ENCODE measurements at places on chromosomes 2 and 18.

DNA sequence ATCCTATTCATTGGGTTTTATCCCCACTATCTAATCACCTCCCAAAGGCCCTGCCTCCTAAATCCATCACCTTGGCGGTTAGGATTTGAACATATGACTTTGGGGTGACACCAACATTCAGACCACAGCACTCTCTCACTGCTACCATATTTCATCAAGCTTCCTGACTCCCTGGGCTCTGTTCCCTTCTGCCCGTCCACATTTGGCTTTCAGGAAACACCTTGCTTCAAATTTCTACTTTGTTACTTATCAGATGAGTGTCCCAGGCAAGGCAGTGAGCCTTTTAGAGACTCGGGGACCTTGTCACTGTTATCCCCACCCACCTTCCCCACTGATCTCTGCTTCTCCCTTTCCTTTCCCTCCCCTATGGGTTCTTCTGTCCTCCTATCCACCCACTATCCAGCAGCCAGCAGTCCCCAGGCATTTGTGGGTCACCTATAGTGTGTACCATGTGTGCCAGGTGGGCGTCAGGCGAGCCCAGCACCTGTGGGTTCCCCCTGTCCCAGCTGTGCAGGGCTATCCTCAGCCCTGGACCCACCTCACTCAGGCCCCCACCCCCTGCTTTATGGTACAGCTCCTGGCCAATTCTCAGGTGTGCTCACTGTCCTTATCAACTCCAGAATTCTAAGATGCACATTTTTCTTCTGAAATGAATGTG is 230.9 kb downstream of the LOXHD1 start:
- no peak overlapping the region for H3K27ac ChIP-seq
- DNase-seq: no peak
- H3K4me3 ChIP-seq: no peak overlapping the region

- H3K27me3 ChIP-seq: no peaks in the 10 kb centered on the region
- H3K4me3 ChIP-seq: no peak overlapping the region
- peaks cover 10% of the 10 kb centered on the region for H3K4me1 ChIP-seq
Observed at GRCh38 chr18:56307354-56308170, 330.8 kb downstream of the TXNL1 start.

- no peak overlapping the region for H3K4me3 ChIP-seq
- DNase-seq: no peak
- no peak overlapping the region for H3K27ac ChIP-seq
Observed at GRCh38 chr18:43620936-43621335, 343.6 kb upstream of the SYT4 start.

GRCh38 chr2:150063931-150064548 is 423.4 kb downstream of the RND3 start:
- DNase-seq: no peak
- no peak overlapping the region for H3K27ac ChIP-seq
- H3K4me1 ChIP-seq: peaks cover 11% of the 10 kb centered on the region
- H3K4me3 ChIP-seq: no peak overlapping the region
- H3K27me3 ChIP-seq: no peaks in the 10 kb centered on the region

DNA sequence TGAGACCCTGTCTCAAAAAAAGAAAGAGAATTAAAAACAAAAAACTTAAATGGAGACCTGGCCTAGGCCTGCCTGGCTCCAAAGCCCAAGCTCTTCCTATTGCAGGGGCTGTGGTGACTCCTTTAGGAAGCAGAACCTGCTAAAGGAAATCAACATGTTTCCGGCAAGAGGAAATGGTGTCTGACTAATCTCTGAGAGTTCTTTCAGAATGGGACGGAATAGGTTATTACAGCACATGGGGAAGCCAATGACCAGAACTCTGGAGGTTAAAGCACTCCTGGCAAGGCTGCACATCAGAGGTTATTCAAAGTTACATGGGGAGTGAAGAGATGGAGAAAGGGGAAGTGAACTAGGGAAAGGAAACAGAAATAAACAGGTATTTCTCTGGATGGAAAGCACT is 21.4 kb downstream of the KIF3C start:
- H3K4me3 ChIP-seq: no peak overlapping the region
- H3K4me1 ChIP-seq: peaks cover 19% of the 10 kb centered on the region
- no peak for DNase-seq
- H3K27ac ChIP-seq: peak overlapping the region; percentile 36
- no peaks in the 10 kb centered on the region for H3K27me3 ChIP-seq

- peaks cover 19% of the 10 kb centered on the region for H3K36me3 ChIP-seq
- H3K4me3 ChIP-seq: no peak overlapping the region
- no peak for DNase-seq
- H3K27ac ChIP-seq: no peak overlapping the region
Observed at GRCh38 chr2:42585779-42586178, 17.3 kb downstream of the MTA3 start.

GRCh38 chr18:551404-552061 is 28.6 kb upstream of the CETN1 start:
- H3K4me3 ChIP-seq: no peak overlapping the region
- H3K27ac ChIP-seq: no peak overlapping the region
- H3K4me1 ChIP-seq: no peaks in the 10 kb centered on the region
- no peaks in the 10 kb centered on the region for H3K27me3 ChIP-seq

DNA sequence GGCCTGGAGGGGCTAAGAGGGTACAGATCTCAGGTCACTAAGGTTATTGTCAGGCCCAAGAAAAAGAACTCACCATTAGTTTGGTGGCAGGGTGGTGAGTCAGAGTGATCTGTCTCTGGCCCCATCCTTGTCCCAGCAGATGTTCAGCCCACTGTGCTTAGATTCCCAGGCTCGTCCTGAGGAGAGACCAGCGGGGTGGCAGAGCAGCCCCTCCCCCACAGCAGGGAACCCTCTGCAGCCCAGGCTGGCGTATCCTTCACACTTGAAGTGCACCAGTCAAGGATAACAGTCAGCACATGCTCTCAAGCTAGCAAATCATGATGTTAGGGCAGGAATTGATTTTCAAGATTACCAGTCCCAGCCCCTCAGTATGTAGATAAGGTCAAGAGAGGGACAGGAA is 43.1 kb downstream of the TMEM185B start:
- H3K36me3 ChIP-seq: no peaks in the 10 kb centered on the region
- H3K27me3 ChIP-seq: no peaks in the 10 kb centered on the region
- no peak overlapping the region for H3K4me3 ChIP-seq
- H3K4me1 ChIP-seq: peaks cover 13% of the 10 kb centered on the region
- no peak for DNase-seq

DNA sequence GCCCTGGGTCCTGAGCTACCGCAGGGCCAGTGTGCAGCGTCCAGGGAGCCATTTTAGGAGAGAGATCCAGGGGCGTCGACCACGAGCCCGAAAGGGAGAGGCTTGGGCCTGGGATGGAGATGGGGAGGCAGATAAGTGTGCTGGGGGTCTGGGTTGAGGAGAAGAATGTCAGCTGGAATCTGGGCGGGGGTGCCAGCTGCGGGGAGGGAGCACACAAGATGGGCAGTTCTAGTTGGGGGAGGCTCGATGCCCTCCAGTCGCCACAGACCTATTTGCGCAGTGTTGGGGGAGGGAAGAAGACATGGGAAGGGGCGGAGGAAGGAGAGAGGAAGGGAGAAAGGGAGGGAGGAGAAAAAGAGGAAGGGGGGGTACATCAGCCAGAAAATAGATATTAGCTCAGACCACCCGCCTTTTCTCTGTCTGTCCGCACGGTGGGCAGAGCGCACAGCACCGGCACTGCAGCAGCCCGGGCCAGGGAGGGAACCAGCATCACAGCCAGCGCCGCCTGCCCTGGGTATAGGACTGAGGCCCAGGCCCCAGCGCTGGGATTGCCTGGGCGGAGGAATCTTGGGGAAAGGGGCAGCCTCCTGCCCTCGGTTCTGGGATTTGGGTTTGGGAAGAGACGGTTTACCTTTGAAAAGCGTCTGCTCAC is 1.9 kb upstream of the HOXD11 start:
- H3K4me3 ChIP-seq: peak overlapping the region; percentile 19
- no peak overlapping the region for H3K27ac ChIP-seq
- H3K4me1 ChIP-seq: peaks cover 48% of the 10 kb centered on the region
- no peaks in the 10 kb centered on the region for H3K36me3 ChIP-seq
- peaks cover 99% of the 10 kb centered on the region for H3K27me3 ChIP-seq

DNA sequence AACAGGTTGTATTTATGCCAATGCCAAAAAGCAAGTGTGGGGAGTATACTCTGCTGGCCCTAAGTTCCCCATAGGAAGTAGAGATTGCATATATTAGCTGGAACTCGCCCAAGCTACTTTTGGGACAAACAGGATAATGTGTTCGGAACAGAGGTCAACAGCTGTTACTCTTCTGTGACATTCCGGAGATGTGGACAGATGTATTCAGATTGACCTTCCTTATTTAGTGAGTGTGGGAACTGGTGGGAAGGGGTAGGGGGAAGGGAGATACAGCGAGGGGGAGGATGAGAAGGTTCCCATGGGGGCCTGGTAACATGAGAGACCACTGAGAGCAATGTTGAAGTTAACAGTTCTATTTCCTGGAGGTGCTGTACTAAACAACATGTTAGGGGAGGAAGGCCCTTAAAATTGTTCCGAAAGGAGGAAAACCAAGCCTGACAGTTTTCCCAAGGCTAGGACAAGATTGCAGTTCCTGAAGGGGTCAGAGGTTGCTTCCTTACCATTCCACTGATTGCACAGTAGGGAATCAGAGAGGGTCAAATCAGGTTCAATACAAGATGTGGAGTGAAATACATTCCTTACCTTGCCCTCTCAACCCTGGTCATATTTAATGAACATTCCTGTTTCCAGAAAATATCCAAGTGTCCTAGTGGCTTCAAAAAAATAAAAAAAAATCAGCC is 14.3 kb upstream of the CD28 start:
- H3K4me1 ChIP-seq: peaks cover 67% of the 10 kb centered on the region
- no peaks in the 10 kb centered on the region for H3K36me3 ChIP-seq
- peak overlapping the region; percentile 90 for H3K27ac ChIP-seq
- no peak for DNase-seq
- no peaks in the 10 kb centered on the region for H3K27me3 ChIP-seq

GRCh38 chr2:88170472-88170892 is 336 bp downstream of the THNSL2 start:
- H3K4me3 ChIP-seq: peak overlapping the region; percentile 79
- H3K4me1 ChIP-seq: peaks cover 21% of the 10 kb centered on the region
- H3K27me3 ChIP-seq: no peaks in the 10 kb centered on the region
- no peak for DNase-seq

DNA sequence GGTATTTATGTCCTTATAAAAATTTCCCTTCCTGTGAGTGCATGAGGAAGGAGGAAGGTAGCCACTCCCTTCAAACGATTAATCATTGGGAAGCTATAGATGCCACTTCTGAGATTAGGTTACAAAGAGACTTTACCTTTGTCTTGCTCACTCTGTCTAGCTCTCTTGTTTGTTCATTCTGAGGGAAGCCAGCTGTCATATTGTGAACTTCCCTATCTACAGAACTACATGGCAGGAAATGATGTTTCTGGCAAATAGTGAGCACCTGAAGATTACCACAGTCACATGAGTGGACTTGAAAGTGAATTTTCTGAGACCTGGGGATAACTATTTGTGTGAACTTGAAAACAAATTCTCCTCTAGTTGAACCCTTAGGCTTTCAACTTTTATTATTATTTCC is 776.8 kb downstream of the CCDC85A start:
- no peak for DNase-seq
- no peaks in the 10 kb centered on the region for H3K27me3 ChIP-seq
- H3K36me3 ChIP-seq: no peaks in the 10 kb centered on the region
- no peak overlapping the region for H3K4me3 ChIP-seq

Measured in left ventricle myocardium inferior (tissue), 1 donor.